ENCODE measurements at places on chromosomes 1 and 21. TPM values are rescaled to one million over a fixed set of nuclear protein-coding genes. Genes with fewer than 3 reads are reported as not detected.

The SH3BGR gene
- total RNA-seq, result 22.4 TPM

- H3K36me3 ChIP-seq, result no peaks in the 10 kb centered on the region
- H3K27ac ChIP-seq, result no peak overlapping the region
- H3K4me1 ChIP-seq, result peaks cover 13% of the 10 kb centered on the region
- no peaks in the 10 kb centered on the region for H3K27me3 ChIP-seq
- no peak overlapping the region for H3K4me3 ChIP-seq
- DNase-seq, result peak; percentile 63
Measured at GRCh38 chr1:21956720-21957552, 19.8 kb upstream of the HSPG2 start.

DNA sequence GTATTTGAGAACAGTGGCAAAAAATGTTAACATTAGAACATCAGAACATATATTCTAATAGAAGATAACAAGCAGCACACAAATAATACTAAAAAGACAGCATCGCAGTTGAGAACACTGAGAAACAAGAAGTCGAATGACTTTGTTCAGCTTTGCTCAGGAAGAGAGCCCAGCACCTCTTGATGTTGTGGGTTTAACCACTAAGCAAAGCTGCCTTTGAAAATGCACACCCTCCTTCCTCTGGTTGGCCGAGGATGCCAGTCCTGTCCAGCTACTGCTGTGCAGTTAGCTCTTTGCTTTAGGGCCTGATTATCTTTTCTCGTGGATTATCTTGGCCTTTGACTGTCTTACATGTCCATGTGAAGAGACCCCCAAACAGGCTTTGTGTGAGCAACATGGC is 60.5 kb downstream of the SPATA46 start:
- no peak overlapping the region for H3K4me3 ChIP-seq
- H3K36me3 ChIP-seq, result no peaks in the 10 kb centered on the region
- H3K4me1 ChIP-seq, result peaks cover 8% of the 10 kb centered on the region
- no peaks in the 10 kb centered on the region for H3K27me3 ChIP-seq
- H3K27ac ChIP-seq, result no peak overlapping the region

- no peak for DNase-seq
- H3K36me3 ChIP-seq, result no peaks in the 10 kb centered on the region
- no peaks in the 10 kb centered on the region for H3K27me3 ChIP-seq
- H3K4me3 ChIP-seq, result no peak overlapping the region
- no peak overlapping the region for H3K27ac ChIP-seq
- peaks cover 10% of the 10 kb centered on the region for H3K4me1 ChIP-seq
Measured at GRCh38 chr1:81780705-81781454, 19.9 kb upstream of the ADGRL2 start.

The CELF3 gene
- not detected for total RNA-seq

GRCh38 chr1:172394141-172394751 is 26.2 kb upstream of the C1orf105 start:
- DNase-seq, result no peak
- no peaks in the 10 kb centered on the region for H3K4me1 ChIP-seq
- no peaks in the 10 kb centered on the region for H3K36me3 ChIP-seq
- H3K27me3 ChIP-seq, result no peaks in the 10 kb centered on the region
- no peak overlapping the region for H3K4me3 ChIP-seq

DNA sequence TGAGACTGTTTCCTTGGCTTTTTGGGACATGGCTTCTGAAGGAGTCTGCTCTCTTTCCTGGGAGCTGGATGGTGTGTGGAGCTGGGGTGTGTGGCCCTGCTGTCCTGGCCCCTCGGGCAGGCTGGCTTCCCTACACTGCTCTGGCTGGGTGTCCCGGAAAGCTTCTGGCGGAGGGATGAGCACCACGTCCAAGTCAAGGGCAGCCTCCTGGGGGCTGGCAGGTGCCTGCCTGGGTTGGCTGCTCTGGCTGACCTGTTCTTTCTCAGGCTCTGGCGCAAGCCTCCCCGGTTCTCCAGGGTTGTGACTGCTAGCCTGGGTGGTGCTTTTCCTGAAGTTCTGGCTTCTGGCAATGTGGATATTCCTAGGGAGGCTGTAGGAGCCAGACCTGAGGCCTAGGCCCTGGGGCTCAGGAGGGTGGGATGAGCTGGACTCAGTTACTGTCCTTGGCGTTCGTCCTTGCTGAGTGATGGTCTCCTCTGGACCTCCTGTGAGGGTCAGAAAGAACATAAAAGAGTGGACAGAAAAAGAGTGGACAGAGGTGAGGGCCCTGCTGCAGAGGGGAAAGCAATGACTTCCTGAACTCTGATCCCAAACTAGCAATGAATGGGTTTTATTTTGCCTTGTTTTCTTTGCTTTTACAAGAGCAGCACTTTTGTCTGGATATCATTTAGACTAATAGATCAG is 9.4 kb downstream of the C1orf116 start:
- no peak overlapping the region for H3K4me3 ChIP-seq
- H3K27ac ChIP-seq, result no peak overlapping the region
- peaks cover 8% of the 10 kb centered on the region for H3K4me1 ChIP-seq
- no peaks in the 10 kb centered on the region for H3K36me3 ChIP-seq
- peaks cover 34% of the 10 kb centered on the region for H3K27me3 ChIP-seq
- no peak for DNase-seq

DNA sequence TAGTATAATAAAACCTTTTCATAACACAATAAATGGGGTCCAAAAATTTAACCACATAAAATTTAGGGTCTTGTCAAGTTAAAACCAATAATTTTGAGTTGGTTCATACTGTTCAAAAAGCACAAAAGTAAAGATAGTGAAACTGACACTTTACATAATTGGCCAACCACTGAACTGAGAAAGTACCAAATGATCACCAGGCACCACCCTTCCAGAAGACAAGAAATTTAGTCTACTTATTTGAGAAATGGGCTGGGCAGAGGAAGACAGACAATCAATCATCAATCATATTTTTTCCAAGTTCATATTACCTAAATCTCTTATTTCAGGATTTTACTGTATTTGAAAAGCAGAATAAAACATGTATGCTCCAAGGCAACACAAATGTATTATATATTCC is 6.5 kb upstream of the GOLPH3L start:
- H3K4me3 ChIP-seq, result no peak overlapping the region
- DNase-seq, result no peak
- no peaks in the 10 kb centered on the region for H3K27me3 ChIP-seq
- H3K27ac ChIP-seq, result no peak overlapping the region

DNA sequence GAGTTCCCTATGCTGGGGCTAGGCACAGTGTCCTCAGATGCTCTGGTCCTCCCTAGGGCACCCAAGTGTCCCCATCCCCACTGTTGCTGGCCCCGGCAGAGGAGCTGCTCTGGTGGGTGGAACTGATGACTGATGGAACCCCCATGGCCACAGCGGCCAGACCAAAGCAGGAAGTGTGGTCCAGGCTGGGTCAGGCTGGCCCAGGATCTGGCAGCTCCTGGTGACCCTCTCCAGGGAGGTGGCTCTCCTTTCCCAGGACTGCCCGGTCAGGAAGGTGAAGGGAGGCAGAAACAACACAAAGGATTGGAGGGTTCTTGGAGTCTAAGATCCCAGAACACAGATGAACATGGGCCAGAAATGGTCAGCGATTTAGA is 1.1 kb downstream of the NKAIN1 start:
- peaks cover 26% of the 10 kb centered on the region for H3K27me3 ChIP-seq
- peaks cover 2% of the 10 kb centered on the region for H3K4me1 ChIP-seq
- H3K4me3 ChIP-seq, result peak overlapping the region; percentile 80

The KLHDC7A gene
- total RNA-seq, result 7.2 TPM

- H3K27ac ChIP-seq, result no peak overlapping the region
- H3K4me1 ChIP-seq, result peaks cover 7% of the 10 kb centered on the region
- peaks cover 8% of the 10 kb centered on the region for H3K27me3 ChIP-seq
Measured at GRCh38 chr1:203504400-203505250, 10.7 kb downstream of the OPTC start.

GRCh38 chr1:90711696-90712095 is 5.4 kb downstream of the BARHL2 start:
- no peaks in the 10 kb centered on the region for H3K36me3 ChIP-seq
- peaks cover 20% of the 10 kb centered on the region for H3K4me1 ChIP-seq
- H3K27me3 ChIP-seq, result peaks cover 95% of the 10 kb centered on the region
- H3K27ac ChIP-seq, result no peak overlapping the region

The TMEM51 gene
- 10.2 TPM for total RNA-seq

The S100A2 gene
- 0.92 TPM for total RNA-seq

The EFNA3 gene
- total RNA-seq, result 3.6 TPM

DNA sequence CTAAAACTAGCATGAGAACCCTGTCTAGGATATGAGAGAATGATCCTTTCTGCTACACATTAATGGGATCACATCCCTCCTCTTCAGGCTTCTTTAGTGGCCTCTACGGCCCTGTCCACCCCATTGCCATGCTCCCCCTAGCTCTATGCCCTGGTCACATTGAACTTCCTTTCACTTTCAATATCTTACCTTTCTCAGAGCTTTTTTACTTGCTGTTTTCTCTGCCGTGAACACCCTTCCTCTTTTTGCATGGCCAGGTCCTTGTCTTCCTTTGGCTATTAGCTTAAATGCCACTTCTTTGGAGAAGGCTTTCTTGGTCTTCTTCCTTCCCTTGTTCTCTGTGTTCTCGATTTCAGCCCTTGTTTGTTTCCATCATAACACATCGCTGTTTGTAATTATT is 97.4 kb downstream of the GIPC2 start:
- no peak overlapping the region for H3K4me3 ChIP-seq
- peaks cover 12% of the 10 kb centered on the region for H3K27me3 ChIP-seq
- no peak overlapping the region for H3K27ac ChIP-seq
- H3K4me1 ChIP-seq, result no peaks in the 10 kb centered on the region
- DNase-seq, result no peak
- no peaks in the 10 kb centered on the region for H3K36me3 ChIP-seq

DNA sequence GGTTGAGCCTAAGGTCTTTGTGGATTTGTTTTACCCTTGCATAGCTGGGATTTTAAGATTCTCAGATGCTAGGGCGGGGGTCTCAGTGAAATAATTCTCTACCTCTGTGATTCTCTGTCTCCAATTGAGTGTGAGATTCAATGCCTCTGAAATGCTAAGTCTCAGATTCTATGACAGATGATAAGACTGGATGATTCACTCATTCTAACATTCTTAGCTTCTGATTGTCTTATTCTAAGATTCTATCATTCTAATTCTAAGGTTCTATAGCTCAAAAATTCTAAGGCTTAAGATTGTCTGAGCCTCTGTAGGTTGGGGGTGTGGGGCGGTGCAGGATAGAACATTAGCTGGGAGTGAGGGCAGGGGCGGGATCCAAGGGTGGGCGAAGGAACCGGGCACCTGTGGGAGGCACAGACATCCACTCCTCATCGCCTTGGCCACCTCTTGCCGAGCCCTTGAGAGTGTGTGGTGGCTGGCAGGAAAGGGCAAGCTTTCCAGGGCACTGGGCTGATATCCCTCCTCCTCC is 29.5 kb downstream of the ADGRB2 start:
- H3K4me3 ChIP-seq, result no peak overlapping the region
- no peak for DNase-seq
- H3K36me3 ChIP-seq, result peaks cover 5% of the 10 kb centered on the region
- H3K27me3 ChIP-seq, result no peaks in the 10 kb centered on the region
- no peaks in the 10 kb centered on the region for H3K4me1 ChIP-seq

GRCh38 chr1:158035014-158035413 is 41.6 kb downstream of the KIRREL1 start:
- no peak overlapping the region for H3K27ac ChIP-seq
- H3K36me3 ChIP-seq, result peaks cover 3% of the 10 kb centered on the region
- no peak for DNase-seq
- no peaks in the 10 kb centered on the region for H3K27me3 ChIP-seq
- H3K4me1 ChIP-seq, result peaks cover 7% of the 10 kb centered on the region
- no peak overlapping the region for H3K4me3 ChIP-seq

DNA sequence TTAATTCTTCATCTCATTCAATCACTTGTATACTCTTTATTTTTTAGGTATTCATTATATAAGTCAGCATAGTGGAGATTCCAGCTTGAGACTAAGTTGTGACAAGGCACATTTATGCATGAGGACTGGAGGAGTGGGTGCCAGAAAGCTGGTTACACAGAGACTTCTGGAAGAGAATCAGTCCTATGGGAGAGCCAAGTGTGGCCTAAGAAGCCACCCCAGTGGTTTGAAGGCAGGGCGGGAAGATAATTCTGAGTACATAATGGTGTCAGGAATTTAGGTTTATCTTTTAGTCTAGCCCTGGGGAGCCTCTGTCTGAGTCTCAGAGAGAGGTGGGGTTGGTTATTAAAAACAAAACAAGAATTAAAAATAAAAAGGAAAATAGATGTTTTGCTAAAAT is 83.0 kb downstream of the SPAG17 start:
- H3K27ac ChIP-seq, result no peak overlapping the region
- no peaks in the 10 kb centered on the region for H3K36me3 ChIP-seq
- no peaks in the 10 kb centered on the region for H3K27me3 ChIP-seq
- H3K4me3 ChIP-seq, result no peak overlapping the region
- DNase-seq, result no peak

The CR1L gene
- 1.9 TPM for total RNA-seq

DNA sequence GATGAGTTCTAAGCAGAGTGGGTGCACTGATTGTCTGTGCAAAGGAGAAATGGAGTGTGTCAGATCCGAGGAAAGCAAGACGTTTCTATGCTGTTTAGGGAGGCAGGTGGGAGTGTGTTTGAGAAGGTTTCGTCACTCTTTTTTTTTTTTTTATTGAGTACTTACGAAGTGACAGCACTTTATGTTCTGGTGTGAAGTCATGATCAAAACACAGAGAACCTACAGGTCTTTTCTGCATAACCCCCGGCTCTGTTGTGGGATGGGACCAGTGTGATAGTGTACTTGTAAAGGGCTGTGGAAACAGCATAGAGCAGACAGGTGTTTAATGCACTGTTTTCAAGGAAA is 26.7 kb downstream of the MIA3 start:
- peak overlapping the region; percentile 68 for H3K27ac ChIP-seq
- no peak for DNase-seq
- no peaks in the 10 kb centered on the region for H3K4me1 ChIP-seq
- no peaks in the 10 kb centered on the region for H3K27me3 ChIP-seq
- peaks cover 35% of the 10 kb centered on the region for H3K36me3 ChIP-seq

GRCh38 chr1:119731060-119731459 is 19.3 kb downstream of the PHGDH start:
- peaks cover 82% of the 10 kb centered on the region for H3K36me3 ChIP-seq
- no peak for DNase-seq
- no peak overlapping the region for H3K4me3 ChIP-seq
- no peak overlapping the region for H3K27ac ChIP-seq
- peaks cover 5% of the 10 kb centered on the region for H3K4me1 ChIP-seq
- no peaks in the 10 kb centered on the region for H3K27me3 ChIP-seq

The CLDN17 gene
- not detected for total RNA-seq

The NBPF6 gene
- not detected for total RNA-seq

DNA sequence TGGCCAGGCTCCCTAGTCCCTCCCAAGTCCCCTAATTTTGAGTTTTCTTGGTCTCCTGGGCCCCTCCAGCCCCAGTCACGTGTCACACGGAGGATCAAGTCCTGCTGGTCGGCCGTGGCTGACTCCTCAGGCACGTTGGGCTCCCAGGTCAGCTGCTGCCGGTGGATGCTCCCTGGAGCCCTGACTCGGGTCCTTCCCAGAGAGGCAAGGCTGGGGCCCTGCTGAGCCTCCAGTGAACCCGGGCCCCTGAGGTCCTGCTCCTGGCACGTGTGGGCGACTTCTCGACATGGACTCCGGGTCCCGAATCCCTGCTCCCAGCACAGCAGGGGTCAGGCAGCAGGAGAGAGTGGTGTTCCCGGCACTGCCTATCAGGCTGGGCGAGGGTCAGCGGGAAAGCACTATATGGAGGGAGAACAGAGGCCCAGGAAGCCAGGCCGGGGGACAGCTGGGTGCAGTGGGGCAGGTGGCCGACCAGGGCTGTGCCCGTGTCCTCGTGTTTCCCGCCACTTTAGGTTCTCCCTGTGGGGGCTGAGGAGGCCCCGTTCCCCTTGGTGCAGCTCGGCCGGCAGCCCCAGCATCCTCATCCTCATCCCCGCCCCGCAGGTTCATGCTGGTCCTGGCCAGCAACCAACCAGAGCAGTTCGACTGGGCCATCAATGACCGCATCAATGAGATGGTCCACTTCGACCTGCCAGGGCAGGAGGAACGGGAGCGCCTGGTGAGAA is 13.2 kb downstream of the TMEM240 start:
- peaks cover 16% of the 10 kb centered on the region for H3K36me3 ChIP-seq
- no peak overlapping the region for H3K4me3 ChIP-seq
- H3K4me1 ChIP-seq, result no peaks in the 10 kb centered on the region
- H3K27ac ChIP-seq, result no peak overlapping the region
- no peak for DNase-seq

The SPRR2A gene
- not detected for total RNA-seq

The SPRR2F gene
- not detected for total RNA-seq

The TMEM269 gene
- 0.20 TPM for total RNA-seq
